HS-5 (cell line): ENCODE measurements at places on chromosomes 12 and 14.

DNA sequence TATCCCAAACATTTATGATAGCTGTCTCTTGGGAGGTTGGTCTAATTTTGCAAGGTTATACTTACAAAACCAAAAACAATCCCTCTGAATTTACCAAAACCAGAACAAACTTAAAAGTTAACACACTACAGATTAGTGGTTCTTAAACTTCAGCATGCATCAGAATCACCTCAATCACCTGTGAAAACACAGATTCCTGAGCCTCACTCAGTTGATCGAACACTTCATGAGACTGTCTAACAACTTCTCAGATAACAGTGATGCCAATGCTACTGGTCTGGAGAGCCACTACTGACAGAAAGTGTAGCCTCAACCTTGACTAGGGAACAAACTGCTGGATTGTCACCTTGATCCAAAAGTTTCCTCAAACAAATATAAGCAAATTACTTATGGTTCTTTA lies 44.2 kb downstream of the ATP2B1 start:
- DNase-seq = no peak

GRCh38 chr12:69189378-69189978 lies 49.9 kb upstream of the CPSF6 start:
- DNase-seq = no peak

- peak; percentile 64 for DNase-seq
Observed at GRCh38 chr12:75812271-75813018, 219.1 kb downstream of the PHLDA1 start.

GRCh38 chr14:95649230-95649629 lies 37.0 kb upstream of the TCL1B start:
- no peak for DNase-seq

- DNase-seq = no peak
Observed at GRCh38 chr12:75613981-75614380, 102.6 kb upstream of the KRR1 start.

DNA sequence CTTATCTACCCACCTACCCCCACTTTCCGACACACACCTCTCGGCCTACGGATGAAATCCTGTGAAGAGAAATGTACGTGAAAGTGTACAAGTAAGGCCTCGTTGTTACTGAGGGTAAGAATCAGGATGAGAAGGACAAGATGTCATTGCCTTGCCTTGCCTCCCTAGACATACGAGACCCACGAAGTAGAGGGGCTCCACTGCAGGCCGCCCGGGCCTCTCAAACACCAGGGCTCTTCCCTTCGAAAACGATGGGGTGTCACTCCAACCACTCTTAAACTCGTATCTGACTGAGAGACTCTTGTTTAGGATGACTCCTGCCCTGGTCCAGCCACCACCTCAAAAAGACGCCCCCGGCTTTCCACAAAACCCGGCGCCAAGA lies 498 bp downstream of the RACGAP1 start:
- DNase-seq = no peak

DNA sequence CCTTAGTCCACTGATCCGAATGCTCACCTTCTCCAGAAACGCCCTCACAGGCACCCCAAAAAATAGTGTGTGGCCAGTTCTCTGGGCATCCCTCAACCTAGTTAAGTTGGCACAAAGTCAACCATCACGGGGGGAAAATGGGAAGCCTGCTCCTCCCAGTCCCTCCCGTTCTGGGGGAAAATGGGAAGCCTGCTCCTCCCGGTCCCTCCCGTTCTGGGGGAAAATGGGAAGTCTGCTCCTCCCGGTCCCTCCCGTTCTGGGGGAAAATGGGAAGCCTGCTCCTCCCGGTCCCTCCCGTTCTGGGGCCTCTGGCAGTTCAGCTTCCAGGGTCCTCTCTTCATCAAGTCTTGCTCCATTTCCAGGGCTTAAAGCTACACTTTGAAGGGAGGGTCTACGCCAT lies 106.1 kb downstream of the RIMBP2 start:
- DNase-seq = no peak

GRCh38 chr12:79409562-79409961 lies 281.2 kb downstream of the PAWR start:
- DNase-seq = no peak

DNA sequence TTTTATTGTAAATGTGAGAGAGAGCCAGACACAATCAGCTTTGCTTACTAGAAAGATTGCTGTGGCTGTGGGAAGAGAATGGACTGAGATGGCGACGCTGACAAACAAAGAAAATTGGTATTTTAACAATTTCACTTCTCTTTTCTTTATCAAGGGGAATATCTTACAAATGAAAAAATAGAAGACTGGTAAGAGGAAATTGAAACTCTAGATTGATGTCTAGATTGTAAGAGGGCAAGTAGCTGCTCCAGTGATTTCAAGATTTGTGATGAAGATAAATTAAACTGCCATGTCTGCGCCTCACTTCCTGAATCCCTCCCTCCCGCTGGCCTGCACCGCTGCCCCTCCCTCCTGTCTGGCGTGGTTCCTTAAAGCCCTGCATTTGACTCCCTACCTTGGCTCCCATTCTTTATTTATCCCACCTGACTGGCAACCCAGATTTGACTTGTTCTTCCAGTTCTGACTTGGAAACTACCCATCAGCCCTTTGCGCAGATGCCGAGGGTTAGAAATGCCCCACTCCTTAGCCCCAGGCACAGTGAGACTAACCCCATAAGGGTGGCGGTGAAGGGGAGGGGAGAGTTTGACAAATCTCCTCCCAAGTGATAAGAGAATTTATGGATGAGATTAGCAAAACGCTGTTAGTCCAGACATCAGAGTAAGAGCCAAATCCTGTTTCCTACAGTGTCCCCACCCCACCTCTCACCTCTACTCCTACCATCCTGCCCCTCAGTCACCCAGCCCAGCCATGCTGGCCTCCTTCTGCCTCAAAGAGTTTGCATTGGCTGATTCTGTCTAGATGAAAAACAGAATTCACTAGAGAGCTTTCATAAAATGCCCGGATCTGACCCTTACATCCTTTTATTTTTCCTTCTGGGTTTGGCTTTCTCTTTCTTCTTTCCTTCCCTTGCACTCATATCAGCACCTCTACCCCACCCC lies 125.3 kb upstream of the ATF7IP start:
- DNase-seq = no peak

- DNase-seq = no peak
Observed at GRCh38 chr12:130838951-130839769, at the start of gene STX2. STX2 (minus strand) TSS chr12:130839250; CDS start chr12:130839099, 151 bp downstream.
